ENCODE measurements at places on chromosomes 2 and 18.

DNA sequence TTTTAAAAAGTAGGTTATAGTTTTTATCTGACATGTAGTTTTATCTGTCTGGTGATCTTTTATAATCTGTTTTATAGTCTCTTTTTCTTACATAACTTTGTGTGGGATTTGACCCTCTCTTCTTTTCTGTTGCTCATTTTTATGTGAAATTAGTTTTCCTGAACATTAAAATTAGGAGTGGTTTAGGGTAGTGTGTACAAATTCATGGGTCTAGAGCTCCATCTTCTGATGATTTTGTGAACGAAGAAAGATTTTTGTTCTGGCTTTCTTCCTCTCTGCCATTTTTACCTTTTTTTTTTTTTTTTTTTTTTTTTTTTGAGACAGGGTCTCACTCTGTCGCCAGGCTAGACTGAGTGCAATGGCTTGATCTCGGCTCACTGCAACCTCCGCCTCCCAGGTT lies 46.6 kb downstream of the SLC30A6 start:
- DNase-seq, result no peak

DNA sequence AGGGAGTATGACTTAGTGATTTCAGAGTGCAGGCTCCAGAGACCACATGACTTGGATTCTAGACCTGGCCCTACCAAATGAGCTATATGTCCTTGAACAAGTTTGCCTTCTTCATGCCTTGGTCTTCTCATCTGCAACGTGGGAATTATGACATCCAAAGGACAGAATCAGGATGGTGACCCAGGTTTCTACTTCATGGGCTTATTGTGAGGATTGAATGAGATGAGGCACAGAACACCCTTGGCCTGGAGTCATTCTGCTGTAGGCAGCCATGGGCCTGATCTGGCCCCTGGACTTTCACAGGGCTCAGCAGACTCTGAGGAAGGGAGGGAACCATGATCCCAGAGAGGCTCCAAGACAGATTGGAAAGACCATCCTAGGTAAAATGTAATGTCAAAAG lies 85.6 kb upstream of the HAAO start:
- no peak for DNase-seq

- DNase-seq, result no peak
Measured at GRCh38 chr2:203418271-203418670, 90.1 kb downstream of the ABI2 start.

- DNase-seq, result no peak
Measured at GRCh38 chr18:72833471-72833870, 34.3 kb downstream of the NETO1 start.

DNA sequence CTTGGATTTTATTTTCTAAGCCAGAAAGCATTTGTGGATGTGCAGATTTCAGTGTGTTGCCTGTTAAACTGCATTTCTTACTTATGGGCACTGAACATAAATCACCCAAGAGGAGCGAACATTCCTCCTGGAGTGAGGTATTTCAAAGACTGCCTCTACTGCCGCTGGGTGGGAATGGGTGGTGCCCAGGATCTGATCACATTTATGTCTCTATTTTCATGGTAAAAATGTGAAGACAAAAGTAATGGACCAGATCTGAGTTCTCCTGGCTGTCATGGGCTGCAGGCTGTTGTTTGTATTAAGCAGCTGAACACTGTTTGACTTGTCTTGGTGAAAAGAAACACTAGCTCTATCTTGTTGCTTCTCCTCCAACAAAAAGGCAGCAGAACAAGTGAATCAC lies 251.7 kb downstream of the NCKAP5 start:
- DNase-seq, result no peak

DNA sequence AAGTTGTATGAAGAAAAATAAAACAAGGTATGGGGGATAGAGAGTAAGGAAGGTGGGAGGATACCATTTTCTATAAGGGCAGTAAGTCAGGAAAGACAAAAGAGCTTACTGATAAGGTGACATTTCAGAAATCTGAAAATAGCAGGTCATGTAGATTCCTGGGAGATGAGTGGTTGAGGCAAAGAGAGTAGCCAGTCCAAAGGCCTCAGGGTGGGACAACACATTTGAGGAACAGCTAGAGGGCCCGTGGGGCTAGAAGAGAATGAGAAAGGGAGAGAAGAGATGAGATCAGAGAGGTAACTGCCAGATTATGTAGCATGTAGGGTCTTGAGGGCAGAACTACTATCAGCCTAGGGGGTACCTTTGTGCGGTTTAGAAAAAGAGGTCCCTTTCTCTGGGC lies 2.9 kb downstream of the CLHC1 start:
- no peak for DNase-seq

GRCh38 chr2:237919593-237919992 lies 47.2 kb upstream of the UBE2F start:
- DNase-seq, result no peak

DNA sequence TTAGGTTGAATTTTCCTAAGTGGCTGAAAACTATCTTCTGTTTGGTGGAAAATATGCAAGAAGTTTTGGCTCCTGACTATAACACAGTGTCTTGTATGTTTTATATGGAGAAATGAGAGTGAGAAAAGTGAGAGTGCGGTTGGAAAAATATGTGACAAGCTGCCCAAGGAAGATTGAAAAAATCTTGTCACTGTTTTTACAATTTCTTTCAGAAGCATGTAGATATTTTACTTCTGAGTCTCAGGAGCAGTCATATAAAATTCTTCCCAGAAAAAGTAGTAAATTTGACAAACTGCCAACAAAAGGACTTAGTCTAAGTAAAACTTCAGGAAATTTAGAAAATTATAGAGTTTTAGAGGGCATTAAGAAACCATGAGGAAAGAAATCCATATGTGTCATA lies 19.4 kb upstream of the RMND5A start:
- DNase-seq, result no peak

GRCh38 chr2:233693963-233694362 lies 1.3 kb downstream of the UGT1A6 start:
- no peak for DNase-seq

DNA sequence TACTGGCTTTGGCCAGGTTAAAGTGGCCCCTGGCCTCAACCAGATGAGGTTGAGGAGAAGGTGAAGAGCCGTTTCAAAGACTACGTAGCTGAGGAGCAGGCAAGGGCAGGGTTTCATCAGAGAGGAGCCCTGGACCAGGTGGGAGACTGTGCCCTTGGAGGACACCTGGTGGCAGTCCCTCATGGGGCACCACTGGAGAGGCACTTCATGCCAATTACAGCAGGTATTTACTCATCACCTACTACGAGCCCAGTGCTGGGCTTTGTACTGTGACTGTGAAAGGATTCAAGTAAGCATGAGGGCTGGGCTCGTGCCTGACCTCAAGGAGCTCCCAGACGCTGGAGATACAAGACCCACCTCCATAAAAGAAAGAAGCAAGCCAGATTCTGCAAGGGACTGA lies 37.6 kb downstream of the SMAD7 start:
- DNase-seq, result peak; percentile 36

GRCh38 chr2:892401-892800 lies 58.2 kb upstream of the SNTG2 start:
- no peak for DNase-seq

DNA sequence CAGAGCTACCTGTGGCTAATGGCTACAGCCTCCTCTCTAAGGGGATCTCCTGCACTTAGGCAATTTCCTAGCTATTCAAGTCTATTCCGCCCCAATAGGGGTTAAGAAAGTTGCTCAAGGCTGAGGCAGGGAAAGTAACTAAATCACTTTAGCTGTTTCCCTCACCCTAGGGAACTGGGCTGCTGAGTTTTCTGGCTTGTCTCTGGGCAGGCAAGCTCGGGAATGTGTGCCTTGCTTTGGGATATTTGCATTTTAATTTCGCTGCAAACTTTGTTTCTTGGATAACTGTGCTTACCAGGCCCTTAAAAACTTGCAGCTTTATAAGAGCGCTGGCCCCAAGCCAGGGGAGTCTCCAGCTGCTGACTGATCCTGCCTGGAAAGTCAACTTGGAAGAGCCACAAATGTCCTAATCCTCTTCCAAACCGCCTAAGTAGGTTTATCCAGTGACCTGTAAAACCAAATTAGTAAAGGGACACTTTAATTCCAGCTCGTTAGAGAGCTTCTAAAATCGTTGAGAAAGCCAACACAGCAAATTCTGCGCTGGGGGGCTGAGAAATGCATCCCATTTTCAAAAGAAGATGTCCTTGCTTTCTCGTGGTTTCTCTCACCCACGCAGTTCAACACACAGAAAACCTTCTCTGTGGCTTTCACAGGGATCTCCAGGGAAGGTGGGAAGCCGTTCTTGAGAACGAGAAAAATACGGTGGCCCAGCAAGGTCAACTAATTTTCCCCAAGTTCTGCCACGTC lies 59.5 kb upstream of the SP3 start:
- no peak for DNase-seq

DNA sequence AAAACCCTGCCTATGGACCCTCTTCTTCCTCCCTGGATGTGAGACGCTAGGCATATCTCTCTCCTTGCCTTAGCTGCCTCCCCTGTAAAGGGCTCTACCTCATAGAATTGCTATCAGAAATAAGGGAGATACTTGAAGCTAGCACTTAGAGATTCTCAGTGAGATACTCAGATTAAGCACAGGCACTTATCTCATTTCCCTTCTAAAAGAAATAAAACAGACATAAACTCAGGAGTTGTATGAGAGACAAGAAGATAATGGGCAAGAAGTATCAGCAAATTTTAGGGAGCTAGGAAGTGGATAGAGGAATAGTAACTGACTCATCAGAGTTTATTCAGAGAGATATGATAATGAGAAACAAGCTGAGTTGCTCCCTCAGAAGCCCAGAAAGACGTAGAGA lies 131.0 kb downstream of the SP3 start:
- no peak for DNase-seq

GRCh38 chr2:57760381-57760801 lies 286.2 kb upstream of the VRK2 start:
- DNase-seq, result peak; percentile 36

DNA sequence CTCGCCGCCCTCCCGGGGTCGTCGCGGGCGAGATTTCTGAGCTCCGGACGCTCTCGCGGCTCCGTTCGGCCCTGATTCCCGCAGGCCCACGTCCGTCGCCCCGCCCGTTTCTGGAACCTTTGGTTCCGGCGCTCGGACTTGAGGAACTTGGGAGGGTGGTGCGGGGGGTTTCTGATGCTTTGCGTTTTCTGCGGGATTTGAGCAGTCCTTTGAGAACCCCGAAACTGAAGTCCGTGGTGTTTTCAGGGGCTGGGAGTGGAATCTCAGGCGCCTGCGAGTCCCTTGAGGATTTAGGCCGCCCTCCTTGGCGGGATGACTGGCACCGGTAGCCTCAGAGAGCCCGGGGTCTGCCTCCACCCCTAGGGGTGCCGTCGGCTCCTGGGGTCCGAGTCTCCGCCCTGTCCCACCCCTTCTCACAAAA lies 336 bp downstream of the THNSL2 start:
- peak; percentile 72 for DNase-seq

GRCh38 chr2:12161085-12161484 lies 414.7 kb downstream of the LPIN1 start:
- DNase-seq, result no peak

GRCh38 chr2:199922856-199923255 lies 11.8 kb downstream of the C2orf69 start:
- DNase-seq, result no peak

- no peak for DNase-seq
Measured at GRCh38 chr2:18829976-18830375, 240.6 kb upstream of the NT5C1B start.

- DNase-seq, result no peak
Measured at GRCh38 chr18:13427354-13427753, 208.8 kb downstream of the LDLRAD4 start.

DNA sequence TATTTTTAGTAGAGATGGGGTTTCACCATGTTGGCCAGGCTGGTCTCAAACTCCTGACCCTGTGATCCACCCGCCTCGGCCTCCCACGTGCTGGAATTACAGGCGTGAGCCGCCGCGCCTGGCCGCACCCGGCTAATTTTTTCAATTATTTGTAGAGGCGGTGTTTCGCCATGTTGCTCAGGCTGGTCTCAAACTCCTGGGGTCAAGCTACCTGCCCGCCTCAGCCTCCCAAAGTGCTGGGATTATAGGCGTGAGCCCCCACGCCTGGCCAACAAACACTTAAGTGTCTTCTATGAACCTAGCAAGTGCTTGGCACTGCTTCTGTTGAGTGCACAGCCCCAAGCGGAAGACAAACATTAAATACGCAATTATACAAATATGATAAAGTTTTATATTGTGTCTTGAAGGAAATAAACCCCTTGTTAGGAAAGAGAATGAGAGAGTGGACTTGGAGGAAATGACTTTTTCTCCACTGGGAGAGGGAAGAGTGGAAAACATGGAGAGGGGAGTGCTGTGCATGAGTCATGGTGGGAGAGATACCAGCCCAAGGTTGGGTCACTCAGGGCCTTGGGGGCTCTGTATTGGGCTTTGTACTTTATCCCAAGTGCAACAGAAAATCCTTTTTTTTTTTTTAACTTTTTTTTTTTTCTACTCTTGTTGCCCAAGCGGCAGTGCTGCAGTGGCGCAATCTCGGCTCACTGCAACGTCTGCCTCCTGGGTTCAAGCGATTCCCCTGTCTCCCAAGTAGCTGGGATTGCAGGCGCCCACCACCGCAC lies 41.4 kb upstream of the ACTR2 start:
- DNase-seq, result no peak

GRCh38 chr18:63550068-63550467 lies 7.9 kb downstream of the SERPINB12 start:
- DNase-seq, result no peak

DNA sequence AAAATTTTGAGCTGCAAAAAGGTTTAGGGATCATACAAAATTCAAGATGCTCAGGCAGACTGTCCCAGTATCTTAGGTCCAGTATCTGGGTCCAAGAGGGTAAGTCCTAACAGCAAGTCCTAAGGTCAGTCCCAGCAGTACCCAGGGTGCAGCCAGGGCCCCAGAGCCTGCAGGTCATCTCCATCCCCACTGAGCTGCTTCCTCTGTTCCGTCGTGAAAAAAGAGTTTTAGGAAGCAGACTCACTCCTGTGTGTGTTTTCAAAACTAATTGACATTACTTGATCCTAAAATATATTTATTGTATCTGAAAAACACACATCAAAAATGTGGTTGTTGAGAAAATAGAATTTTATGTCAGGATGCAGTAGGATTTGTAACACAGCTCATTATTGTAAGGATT lies 69.9 kb upstream of the ALKAL2 start:
- no peak for DNase-seq

- DNase-seq, result no peak
Measured at GRCh38 chr2:173654896-173655265, 300.2 kb downstream of the CDCA7 start.

- DNase-seq, result no peak
Measured at GRCh38 chr18:63043516-63043915, 276.1 kb downstream of the BCL2 start.

GRCh38 chr18:48810805-48811204 lies 140.0 kb downstream of the SMAD7 start:
- DNase-seq, result no peak

GRCh38 chr2:190277234-190278112 lies 42.2 kb downstream of the HIBCH start:
- no peak for DNase-seq

- no peak for DNase-seq
Measured at GRCh38 chr2:112133344-112133743, 4.8 kb upstream of the FBLN7 start.

GRCh38 chr18:3255611-3256165 lies 6.2 kb upstream of the MYL12B start:
- DNase-seq, result no peak

DNA sequence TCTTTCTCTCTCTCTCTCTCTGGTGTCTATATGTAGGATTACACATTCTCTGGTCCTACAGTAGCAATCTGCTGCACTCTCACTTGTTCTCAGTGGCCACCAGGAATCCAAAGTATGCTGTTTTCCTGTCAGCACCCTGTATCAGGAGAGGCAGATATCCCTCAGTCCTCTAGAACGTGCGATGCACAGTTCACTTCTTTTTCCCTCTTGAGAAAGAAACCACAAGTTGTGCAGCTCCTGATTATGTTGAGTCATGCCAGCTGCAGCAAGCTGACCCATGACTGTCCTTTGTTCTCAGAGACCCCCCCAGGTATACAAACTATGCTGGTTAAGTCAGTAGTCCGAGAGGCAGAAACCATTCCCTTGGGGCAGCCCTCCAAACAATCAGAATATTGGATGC lies 54.6 kb downstream of the LANCL1 start:
- no peak for DNase-seq

All from NCI-H146 (cell line).